ENCODE measurements at places on chromosomes 5 and 9.

DNA sequence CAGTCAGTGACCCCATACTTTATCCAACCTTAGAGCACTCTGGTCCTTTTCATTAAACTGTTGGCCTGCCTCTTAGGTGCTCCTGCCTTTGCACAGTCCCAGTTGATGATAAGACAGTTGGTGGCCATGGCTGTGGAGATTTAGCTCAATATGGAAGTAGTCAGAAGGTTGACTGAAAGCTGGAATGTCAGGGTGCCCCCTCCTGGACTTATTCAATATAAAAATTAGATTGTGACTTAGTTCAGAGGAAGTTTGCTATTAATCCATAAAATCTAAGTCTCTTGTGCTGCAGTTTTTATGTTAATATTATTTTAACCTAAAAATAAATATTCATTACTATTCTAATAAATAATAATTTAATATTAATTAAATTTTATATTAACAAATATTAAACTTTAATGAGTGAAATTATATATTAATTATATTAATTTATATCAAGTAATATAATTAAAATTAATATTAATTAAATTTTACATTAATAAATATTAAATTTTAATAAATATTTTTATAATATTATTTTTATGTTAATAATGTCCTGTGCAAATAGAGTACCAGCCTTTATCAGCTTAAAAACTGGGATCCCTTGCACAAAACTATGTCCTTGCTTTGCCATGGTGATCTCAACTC, 77.7 kb upstream of the ADAMTSL1 start:
- DNase-seq, result no peak

DNA sequence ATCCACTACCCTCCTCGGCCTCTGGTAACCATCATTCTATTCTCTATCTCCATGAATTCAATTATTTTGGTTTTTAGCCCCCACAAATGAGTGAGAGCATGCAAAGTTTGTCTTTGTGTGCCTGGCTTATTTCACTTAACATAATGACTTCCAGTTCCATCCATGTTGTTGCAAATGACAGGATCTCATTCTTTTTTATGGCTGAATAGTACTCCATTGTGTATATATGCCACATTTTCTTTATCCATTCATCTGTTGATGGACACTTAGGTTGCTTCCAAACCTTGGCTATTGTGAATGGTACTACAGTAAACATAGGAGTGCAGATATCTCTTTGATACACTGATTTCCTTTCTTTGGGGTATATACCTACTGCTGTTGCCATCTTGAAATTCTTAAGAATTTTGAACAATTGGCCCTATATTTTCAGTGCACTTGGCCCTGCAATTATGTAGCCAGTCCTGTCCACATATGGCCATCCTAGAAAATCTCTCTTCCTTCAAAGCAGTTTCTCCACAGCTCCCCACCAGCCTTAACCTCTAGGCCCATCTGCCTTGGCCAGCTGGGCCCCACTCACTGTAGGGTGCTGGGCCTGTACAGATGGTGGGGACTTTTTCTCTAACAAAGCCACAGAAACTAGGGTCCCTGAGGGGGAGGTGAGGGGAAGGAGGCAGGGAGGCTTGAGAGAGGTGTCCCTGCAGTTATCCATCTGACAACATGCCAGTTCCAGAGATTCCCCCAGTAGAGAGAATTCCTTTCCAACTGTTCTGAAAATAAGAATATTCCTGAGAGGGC, 81.9 kb upstream of the LHFPL2 start:
- no peak for DNase-seq

DNA sequence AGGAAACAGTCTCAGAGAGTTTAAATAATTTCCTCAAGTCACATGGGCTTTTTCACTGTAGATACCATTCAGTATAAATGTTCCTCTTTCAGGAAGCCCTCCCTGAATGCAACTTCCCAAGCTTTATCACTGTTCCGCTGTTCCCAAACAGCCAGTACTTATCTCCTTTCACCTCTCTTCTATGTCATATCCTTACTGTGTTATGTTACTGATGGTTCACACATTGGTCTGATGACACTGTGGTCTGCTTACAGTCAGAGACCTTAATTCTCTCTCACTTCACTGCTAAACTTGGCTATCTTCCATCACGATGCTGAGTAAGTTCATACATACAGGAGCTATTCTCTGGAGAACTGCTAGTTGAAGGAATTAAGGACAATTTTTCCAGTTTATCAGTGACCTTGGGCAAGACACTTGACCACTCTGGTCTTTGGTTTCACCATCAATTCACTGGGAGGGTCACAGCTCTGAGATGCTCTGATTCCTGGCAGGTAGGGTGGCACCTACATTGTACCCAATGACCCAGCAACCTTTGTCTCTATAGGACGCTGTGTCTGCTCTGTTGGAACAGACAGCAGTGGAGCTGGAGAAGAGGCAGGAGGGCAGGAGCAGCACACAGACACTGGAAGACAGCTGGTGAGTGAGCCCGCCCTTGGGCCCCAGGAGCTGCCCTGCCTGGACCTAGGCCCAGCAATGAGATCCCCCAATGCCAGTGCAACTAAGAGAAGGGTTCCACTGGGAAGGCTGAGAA, 42.1 kb upstream of the RARS1 start:
- DNase-seq, result no peak

- DNase-seq, result no peak
These were observed 59.5 kb downstream of the VAV2 start for GRCh38 chr9:133932633-133933032.
